ENCODE measurements at places on chromosomes 6 and 20.

DNA sequence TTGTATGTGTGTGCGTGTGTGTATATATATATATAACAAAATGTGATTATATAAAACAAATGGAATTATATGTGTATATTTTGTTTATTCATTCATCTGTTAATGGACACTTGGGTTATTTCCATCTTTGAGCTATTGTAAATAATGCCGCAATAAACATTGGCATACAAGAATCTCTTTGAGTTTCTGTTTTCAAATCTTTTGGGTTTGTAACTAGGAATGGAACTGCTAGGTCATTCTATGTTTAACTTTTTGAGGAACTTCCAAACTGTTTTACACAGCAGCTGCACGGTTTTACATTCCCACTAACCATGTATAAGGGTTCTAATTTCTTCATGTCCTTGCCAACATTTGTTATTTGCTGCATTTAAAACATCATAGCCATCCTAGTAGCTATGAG, 39.9 kb upstream of the TGM2 start:
- DNase-seq, result no peak

DNA sequence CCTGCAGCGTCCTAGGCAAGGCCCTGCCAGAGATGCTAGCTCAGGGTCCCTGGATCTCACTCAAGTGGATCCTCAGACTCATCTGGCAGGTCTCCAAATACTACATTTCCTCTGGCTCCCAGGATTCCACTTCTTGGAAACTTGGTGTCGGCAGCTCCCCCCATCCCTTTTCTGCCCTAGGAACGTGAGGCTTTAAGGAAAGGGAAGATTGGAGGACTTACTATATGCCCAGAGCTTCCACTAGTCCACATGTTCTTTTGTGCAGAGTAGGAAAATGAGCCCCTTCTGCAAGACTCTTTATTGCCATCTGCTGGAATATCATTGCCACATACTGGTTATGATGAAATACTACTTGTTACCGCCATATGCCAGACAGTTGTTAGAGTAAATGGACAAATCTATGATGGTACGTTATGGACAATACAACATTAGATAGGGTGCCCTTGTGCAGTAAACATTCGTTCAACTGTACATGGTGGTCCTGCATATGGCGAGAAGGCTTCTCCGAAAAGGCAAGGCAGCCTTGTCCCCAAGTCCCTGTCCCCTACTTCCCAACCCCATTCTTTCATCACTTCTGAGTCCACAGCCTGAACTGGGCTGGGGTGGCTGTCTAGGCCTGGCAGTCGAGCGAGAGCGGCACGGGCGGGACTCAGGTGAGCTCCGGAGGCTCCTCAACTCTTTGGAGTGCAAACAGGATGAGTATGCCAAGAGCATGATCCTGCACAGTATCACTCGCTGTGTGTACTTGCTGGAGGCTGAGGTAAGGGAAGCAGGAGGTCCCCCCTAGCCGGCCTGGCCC, 780 bp downstream of the ARMC12 start:
- DNase-seq, result no peak

DNA sequence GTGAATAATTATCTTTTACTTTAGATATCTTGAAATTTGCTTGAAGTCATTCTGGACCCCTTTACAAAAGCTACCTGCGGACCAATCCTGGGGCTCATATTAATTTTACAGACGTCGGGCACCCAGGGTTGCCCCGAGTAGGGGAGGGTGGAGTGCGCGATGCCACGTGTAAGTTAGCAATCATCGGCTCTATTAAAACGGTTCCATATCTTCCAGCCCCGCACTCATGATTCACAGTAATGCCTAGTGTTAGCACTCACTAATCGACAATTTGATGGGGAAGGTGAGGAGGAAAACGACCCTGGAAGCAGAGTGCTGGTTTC, 34.9 kb upstream of the TCF21 start:
- DNase-seq, result no peak

- no peak for DNase-seq
Observed at GRCh38 chr20:17439616-17440296, 91.4 kb downstream of the BFSP1 start.
